ENCODE measurements at places on chromosomes 7 and 10.
A peak's percentile ranks its signal among the peaks of the same experiment; 100 is the strongest.

DNA sequence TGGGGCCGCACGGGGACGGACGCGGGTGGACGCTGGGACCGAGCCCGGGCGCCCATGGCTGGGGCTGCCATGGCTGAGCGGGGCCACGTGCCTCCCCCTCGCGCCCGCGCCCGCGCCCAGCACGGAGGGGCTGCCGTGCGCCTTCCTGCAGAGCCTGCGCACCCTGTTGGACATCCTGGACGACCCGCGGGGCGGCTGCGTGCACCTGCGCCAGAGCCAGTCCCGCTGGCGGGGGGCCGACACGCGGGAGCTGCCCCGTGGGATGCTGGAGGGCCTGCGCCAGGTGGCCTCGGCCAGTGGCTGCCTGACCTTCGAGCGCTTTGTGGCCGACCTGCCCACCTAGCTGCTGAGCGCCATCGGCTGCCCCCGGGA is 72.5 kb upstream of the KCTD7 start:
- no peak for DNase-seq

DNA sequence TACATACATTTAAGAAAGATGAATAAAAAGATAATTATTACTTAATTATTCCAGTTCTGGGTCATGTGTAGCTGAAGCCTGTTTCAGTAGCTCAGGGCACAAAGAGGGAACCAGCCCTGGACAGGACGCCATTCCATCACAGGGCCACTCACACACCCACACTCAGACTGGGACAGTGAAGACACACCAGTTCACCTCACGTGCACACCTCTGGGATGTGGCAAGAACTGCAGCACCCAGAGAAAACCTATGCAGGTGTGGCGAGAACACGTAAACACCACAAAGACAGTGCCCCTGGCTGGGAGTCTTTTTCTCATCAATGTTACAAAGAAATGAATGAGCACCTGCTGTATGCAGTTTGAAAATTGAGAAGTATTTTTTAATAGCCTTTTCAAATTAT is 1.6 kb upstream of the IDI1 start:
- DNase-seq: no peak

- no peak for DNase-seq
These were observed 1.8 kb upstream of the PFKFB3 start for GRCh38 chr10:6200734-6201515.

GRCh38 chr7:54541669-54542625 is at the start of gene VSTM2A:
VSTM2A (plus strand) TSS chr7:54542375; CDS start chr7:54542731, 356 bp downstream.
- DNase-seq: no peak

DNA sequence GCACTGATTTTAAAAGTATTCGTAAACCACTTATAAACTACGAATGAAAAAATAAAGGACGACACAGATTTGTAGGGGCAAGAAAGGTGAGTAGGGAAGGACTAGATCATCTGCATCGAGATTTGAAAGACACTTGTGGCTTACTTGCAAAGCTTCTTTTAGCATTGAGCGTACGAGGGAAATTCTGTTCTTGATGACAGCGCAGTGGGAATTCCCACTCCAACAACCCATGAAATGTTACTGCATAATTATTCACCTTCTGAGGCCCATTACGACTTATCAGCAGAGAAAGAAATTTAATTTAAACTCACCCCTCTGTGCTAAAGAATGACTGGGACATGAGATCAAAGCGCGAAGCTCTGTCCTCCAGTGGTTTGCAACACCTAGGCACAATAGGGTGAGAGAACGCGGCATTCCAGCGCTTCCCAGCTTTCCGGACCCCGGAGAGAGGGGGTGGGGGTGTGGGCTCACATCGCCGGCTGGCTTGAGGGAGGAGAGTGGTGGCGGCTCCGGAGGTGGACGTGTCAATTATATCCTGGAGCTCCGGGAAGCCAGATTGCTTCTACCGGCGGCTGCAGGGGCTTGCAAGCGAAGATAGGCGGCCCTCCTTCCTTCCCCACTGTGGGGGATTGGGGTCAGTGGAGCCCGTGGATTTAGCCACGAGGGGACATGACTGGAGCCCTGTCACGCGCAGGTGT is 10.3 kb downstream of the SP8 start:
- no peak for DNase-seq

GRCh38 chr7:1508277-1508758 is 4.1 kb upstream of the INTS1 start:
- no peak for DNase-seq

DNA sequence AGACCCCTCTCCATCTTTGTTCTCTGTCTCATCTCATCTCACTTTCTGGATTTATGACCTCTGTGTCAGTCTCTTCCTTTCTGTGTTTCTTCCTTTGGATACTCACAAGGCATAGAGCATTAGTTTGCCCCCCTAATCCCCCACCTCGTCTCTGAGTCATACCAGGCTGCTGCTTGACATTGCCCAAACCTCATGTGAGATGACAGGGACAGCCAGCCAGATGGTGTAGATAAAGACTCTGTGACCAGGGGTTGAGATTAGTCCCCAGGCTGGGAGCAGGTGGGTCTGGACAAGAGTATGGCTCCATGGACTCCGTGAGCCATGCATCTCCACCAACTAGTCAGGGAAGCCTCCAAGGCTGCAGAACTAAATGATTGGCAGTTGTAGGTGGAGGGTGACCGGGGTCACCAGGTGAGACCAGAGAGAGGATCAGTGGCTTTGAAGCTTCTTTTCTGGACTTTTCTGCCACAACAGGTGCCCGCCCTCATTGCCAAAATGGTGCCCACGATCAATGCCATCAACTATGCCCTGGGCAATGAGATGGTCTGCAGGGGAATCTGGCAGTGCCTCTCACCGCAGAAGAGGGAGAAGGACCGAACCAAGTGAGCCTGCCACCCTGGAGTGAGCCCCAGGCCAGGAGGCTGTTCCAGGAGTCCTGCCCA is 13.3 kb downstream of the RGR start:
- DNase-seq: peak; percentile 26

GRCh38 chr10:128373071-128373749 is 247.0 kb upstream of the MKI67 start:
- no peak for DNase-seq

- no peak for DNase-seq
These were observed 47.4 kb downstream of the NRAP start for GRCh38 chr10:113616244-113617074.

DNA sequence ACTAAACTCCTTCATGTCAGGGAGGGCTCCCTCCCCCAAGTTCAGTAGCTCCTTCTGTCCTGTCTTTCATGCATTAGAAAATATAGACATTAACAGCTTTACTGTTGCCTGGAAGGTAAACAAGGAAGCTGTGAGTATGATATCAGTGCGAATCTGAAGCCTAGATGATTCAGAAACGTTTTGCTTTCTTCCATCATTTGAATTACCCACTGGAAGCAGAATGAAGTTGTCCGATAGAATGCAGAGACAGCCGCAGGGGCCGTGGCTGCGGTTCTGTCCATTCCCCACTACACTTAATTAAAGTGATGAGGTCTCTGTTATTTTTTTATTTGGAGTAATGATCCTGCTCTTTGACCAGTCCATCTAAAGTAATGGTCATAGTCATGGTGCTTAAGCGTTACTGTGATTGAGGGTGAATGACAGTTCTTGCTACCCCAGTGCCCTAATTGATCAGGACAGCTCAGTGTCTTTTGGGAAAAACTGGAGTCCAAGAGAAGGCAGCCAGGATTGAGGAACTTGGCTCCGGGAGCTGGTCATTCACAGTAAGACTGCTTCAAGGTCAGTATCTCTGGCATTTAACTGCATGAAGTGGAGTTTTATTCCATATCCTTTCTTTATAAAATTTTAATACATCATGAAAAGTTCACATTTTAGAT is 69.9 kb downstream of the PTPRE start:
- no peak for DNase-seq

- peak; percentile 31 for DNase-seq
These were observed 28.2 kb downstream of the PHYH start for GRCh38 chr10:13271552-13272163.

GRCh38 chr7:92586841-92587240 is 3.3 kb downstream of the FAM133B start:
- no peak for DNase-seq

DNA sequence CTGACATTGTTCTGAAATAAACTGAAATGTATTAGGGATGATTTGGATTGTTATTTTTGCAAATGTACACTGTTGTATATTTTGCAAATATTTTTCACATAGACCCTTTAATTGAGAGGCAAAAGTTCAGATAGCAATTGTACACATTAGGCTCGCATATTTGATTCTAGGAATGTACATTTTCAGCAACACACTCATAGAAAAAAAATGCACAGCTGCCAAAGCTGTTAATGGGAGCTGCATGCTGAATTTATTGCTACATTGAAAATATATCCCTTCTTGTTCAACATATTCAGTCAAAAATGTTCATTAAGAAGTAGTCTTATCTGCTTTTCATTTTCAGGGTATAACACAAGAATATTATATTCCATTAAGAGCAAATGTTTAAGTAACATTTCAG is 512.9 kb downstream of the ATRNL1 start:
- no peak for DNase-seq

DNA sequence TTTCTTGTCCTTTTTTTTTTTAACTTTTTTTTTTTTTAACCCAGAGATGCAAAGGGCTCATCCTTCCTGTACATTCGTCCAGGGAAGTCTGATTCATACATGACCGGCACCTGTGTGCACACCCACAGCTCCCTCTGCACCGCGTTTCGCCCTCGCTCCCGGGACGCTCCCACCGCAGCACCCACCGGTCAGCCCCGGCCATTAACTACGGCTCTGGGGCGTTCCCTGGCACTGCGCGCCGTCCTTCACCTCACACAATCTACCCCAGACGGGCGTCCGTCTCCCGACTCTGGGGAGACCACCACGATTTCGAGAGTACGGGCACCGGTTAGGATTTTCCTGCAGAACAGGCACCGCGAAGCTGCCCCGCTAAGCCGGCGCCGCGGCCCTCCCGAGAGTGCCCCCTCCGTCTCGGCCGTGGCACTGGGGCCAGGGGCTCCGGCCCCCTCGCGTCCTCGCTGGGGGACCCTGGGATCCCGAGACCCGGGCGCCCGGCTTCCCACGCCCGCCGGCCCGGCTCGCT is 452 bp downstream of the ATE1 start:
- peak; percentile 53 for DNase-seq

DNA sequence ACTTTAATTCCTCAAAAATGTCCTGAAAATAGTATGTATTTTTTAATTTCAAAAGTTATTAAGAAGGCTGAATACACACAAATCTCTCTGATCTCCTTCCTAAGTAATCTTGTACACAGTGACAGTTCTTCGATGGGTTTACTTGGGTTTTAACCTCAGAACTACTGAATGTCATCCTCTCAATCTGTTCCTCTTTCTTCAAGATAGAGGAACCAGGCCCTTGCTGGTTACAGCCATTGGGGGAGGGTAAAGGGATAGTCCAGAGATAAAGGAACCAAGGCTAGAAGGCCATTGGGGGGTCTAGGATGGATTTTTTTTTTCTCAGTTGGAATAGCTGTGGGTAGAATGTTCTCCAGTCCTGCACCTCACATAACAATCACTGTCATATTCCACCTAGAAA is 224.9 kb downstream of the SKIDA1 start:
- no peak for DNase-seq

GRCh38 chr10:23069019-23069815 is 26.2 kb upstream of the MSRB2 start:
- no peak for DNase-seq
